ENCODE measurements at places on chromosomes 7 and 10.
A peak's percentile ranks its signal among the peaks of the same experiment; 100 is the strongest.

GRCh38 chr10:103812432-103812831, 42.9 kb downstream of the SH3PXD2A start:
- DNase-seq = no peak

- no peak for DNase-seq
Observed at GRCh38 chr10:117277675-117278074, 36.8 kb downstream of the SLC18A2 start.

- DNase-seq = no peak
Observed at GRCh38 chr7:27316311-27316710, 73.7 kb downstream of the EVX1 start.

DNA sequence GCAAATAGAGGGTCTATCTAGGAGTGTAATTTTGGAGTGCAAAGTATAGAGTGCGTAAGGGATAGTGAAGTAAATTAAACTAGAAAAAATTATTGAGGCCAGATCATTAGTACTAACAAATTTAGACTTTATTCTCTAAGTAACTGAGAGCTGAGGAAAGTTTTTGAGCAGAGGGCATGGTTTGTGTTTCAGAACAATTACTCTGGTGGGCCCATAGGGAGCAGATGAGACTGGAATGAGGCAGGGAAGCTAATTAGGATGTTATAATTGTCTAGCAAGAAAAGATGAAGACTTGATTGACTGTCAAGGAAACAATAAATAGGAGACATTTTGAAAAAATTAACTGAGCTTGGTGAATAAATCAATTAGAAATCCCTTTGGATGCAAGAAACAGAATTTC, 37.8 kb upstream of the IMMP2L start:
- no peak for DNase-seq

- DNase-seq = no peak
Observed at GRCh38 chr10:12041766-12042408, 722 bp downstream of the UPF2 start.

DNA sequence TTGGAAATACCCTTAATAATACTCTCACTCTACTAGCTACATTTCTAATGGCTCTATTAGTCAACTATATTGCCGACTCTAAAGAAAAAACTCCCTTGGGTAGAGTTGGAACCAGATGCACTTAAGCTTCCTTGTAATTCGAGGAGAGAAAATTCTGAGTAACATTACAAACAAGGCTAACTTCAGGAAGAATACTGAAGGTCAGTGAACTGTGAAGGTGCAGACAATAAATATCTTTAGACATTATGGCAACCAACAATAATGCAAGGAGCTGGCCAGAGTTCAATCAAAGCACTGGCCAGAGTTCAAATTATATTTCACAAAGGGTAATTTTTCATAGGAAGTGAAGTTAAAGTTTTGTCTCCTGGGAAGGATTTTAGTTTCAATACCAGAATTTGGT, 40.7 kb upstream of the MRLN start:
- no peak for DNase-seq

GRCh38 chr10:17644485-17644943, 563 bp downstream of the STAM start:
- DNase-seq = peak; percentile 31

DNA sequence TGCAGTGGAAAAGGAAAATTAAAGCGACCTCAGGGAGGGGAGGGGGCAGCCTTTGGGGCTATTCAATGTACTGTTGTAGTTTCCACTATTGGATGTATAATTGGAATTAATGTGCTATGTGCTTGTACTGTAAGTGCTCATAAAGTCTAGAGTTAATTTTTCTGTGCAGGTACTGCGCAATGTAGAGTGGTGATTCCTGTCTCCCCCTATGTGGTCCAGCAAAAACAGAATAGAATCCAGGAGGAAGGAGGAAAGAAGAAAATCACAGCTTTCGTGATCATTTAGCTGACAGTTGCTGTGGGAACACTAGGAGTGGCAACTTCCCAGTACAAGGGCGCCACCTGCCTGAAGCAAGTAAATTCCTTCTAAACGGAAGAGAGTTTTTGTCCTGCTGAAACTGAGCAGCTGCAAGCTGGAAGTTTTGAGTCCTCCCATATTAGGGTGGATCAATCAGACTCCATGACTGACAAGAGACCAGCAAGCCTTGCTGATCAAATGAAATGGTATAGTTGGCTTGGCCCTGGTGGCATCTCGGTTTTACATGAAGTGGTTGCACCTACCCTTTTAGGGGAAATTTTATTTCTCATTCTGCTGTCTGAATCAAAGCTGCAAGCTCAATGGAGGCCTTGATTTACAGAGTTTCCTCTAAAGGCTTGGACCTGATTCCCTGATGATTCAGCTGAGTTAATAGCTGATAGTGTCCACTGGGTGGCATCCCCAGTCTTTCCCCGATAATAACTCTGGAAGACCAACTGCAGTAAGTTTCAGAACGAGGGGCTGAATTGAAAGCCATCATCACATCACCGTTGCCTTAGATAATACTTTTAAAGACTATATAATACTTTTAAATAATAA, 299.8 kb downstream of the HGF start:
- peak; percentile 9 for DNase-seq

- no peak for DNase-seq
Observed at GRCh38 chr7:63039882-63040281, 958.8 kb upstream of the ZNF722 start.

DNA sequence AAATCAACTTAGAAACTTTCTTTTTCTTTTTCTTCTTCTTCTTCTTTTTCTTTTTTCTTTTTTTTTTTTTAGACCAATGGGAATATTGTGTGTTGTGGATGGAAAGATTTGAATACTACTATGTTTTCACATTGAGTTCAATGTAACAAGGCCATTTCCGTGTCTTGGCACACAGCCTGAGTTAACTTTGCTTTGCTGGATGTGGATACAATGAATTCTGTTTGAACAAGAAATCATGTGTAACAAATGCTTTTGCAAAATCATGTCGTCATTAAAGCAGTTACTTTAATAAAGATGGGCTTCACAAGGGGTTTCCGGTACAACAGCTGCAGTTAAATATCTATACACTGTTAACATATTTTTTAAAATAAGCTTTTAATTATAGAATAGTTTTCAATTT, 13.5 kb upstream of the ENTPD1 start:
- DNase-seq = no peak

GRCh38 chr10:118841881-118842605, 87.3 kb upstream of the CACUL1 start:
- DNase-seq = no peak

DNA sequence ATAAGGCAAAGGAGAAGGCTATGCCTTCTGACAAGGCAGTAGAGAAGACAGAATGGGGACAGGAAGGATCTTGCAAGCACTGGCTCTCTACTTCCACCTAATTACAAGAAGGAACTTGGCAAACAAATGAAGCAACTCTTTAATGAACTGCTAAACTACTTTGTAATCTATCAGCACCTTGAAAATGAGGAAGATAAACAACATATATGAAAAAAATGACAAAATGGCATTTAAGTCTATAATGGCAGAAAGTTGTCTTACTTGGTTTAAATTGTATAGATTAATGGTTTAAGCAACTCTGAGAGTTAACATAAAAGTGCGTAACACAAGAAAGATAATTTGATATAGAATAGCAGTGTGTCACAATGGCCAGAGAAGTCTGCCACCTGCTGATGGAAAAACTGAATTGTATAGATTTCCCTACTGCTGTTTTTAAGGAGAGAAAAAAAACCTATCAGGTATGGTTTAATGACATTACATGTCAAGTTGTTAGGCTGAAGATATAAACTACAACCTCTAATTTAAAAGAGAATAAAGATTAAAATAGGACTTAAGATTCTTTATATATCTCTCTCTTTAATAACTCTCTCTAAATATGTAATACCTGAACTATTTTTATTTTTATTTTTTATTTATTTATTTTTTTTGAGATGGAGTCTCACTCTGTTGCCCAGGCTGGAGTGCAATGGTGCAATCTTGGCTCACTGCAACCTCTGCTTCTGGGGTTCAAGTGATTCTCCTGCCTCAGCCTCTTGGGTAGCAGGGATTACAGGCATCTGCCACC, 11.8 kb downstream of the NT5C3A start:
- no peak for DNase-seq

- no peak for DNase-seq
Observed at GRCh38 chr10:61299841-61300240, 153.3 kb downstream of the TMEM26 start.

- DNase-seq = no peak
Observed at GRCh38 chr10:80167471-80168161, 35.1 kb downstream of the PLAC9 start.

- no peak for DNase-seq
Observed at GRCh38 chr7:71787513-71787912, 624.6 kb downstream of the CALN1 start.

DNA sequence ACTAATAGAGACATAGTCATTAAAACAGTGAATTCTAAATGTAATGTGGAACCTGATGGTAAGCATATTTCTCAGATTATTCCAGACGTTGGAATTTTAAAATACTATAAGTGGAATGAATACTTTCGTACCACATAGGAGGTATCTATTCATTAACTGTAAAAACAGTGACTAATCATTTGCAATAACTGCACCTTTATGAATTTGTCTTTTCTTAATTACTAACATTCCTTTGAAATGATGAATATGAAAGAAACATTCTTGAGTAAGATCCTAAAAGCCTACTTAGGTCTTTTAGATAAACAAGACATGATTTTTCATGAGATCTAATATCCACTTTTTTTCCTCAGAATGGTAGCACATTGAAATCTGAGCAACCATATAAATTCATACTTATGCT, 549.0 kb upstream of the LRRN3 start:
- no peak for DNase-seq

GRCh38 chr10:96918214-96919002, 86.3 kb downstream of the LCOR start:
- DNase-seq = no peak

GRCh38 chr10:91137822-91138221, 82.6 kb upstream of the PCGF5 start:
- DNase-seq = no peak

DNA sequence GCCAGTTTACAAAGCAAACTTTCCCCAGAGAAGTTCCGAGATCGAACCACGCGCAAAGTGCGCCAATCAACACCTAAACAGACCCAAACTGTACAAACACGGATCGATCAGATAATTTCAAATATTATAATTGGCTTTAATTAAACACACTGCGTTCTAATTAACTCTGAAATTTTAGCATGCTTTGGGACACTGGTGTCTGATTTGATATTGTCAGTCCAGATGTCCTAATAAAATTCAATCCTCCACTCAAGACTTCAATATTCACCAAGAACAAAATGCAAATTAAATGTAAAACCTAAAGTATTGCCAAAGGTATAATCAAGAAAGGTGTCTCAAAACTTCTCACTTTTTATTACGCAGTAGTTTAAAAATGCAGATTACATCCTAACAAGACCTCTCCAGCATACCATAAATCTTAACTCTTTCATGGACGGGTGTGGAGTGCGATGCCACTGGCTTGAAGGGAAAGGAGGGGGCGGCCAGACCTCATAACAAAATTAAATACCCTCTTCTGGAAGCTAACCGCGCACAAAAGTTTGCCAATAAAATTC, 5.9 kb upstream of the EBF3 start:
- no peak for DNase-seq
